T-cell (primary cell): ENCODE measurements at places on chromosomes 7 and 10.

DNA sequence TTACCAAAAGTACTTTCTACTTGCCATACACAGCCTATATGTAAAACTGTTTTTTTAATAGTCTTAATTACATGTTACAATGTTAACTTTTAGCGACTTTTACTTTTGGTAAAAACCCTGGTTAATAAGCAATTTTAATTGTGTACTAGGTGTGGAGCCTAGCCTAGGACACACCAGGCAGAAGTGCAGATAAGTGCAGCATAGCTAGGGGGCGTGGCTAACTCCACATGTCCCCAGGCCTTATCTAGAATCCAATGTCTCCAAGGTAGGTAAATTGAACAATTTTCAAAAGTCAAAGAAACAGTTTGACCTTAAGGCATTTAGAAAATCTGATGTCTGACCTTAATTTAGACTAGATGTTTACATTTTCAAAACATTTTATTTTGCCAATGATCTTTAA is 858.7 kb downstream of the CCSER2 start:
- DNase-seq: no peak
- no peak overlapping the region for H3K27ac ChIP-seq
- no peaks in the 10 kb centered on the region for H3K27me3 ChIP-seq
- H3K4me3 ChIP-seq: no peak overlapping the region

DNA sequence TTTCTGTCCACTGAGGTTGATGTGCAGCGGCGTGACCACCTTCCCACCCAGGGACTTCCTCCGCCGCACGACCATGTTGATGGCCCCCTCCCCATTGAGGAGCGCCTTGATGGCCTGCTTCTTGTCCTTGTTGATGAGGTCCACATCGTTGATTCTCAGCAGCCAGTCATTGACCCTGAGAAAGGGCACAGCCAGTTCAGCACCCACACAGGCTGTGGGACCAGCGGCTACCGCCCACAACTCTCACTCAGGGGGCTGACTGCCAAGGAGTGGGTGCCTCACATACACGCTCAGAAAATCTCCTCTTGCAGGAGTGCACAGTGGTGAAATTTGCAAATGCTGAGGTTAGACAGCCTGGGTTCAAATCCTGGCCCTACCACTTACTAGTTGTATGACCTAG is 97.2 kb downstream of the DLG5 start:
- peaks cover 3% of the 10 kb centered on the region for H3K36me3 ChIP-seq
- H3K4me3 ChIP-seq: no peak overlapping the region
- no peaks in the 10 kb centered on the region for H3K4me1 ChIP-seq
- no peak for DNase-seq

DNA sequence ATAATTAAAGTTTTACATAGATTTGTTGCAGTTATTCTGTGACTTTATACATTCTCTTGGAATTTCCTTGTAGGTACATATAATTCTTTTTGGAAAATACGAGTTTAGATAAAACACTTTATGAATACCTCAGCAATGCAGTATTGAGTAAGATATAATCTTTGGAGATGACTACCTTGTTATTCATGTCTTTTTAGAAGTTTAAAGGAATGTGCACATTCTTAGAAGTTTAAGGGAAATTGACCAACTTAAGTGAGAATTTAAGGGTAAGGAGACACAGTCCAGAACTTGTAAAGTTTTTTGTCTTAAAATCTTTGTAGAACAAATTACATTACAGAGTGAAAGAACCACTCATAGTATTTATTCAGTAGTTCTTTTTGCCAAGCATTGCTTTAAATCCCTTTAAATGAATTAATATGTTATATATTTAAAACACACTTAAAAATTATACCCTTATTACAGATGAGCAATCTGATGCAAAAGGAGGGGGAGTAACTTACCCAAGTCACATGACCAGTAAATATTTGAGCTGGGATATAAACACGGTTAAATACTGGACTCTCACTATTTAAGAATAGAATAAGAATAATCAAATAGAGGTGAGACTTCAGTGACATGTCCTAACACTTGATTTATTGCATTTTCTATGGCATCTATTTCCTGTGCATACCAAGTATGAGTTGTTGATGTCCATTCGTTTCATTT is 139.5 kb upstream of the FERD3L start:
- H3K4me1 ChIP-seq: no peaks in the 10 kb centered on the region
- H3K27ac ChIP-seq: no peak overlapping the region
- no peaks in the 10 kb centered on the region for H3K36me3 ChIP-seq
- no peak overlapping the region for H3K4me3 ChIP-seq
- DNase-seq: no peak
- no peaks in the 10 kb centered on the region for H3K27me3 ChIP-seq

DNA sequence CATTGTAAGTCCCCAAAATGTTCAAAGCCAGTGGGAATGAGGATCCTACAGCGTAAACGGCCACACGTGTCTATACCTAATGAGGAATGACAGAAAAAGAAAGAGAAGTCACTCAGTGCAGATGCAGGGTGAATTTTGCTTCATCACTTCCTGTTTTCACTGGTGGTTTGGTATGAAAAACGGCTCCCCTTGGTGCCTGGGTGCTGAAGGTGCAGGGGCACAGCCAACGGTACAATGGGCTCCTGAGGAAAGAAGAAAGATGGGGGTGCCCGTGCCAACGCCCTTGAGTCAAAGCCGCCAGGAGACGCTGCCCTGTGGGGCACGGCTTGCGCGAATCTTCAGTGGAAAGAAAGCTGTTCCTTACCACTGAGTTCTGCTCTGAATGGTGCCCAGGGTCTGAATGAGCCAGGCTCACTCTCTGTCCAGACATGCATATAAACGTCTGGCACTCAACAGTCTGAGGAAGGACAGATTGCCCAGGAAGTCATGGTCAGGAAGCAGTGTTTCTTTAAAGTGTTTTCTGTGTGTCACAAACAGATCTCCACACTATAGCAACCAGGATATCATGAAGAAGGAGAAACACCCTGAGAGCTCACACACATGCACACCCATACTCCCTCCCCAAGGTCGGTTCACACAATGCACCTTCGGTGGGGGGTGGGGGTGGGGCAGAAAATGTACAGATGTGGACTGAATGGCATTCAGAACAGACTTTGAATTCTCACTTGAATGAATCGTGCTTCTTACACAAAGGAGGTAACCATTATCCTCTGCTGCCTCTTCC is 105.8 kb downstream of the ELMO1 start:
- peaks cover 30% of the 10 kb centered on the region for H3K4me1 ChIP-seq
- H3K27me3 ChIP-seq: no peaks in the 10 kb centered on the region
- H3K4me3 ChIP-seq: peak overlapping the region; percentile 77
- peak; percentile 74 for DNase-seq
- peak overlapping the region; percentile 75 for H3K27ac ChIP-seq

- H3K36me3 ChIP-seq: no peaks in the 10 kb centered on the region
- H3K27ac ChIP-seq: no peak overlapping the region
- no peaks in the 10 kb centered on the region for H3K4me1 ChIP-seq
- H3K27me3 ChIP-seq: peaks cover 4% of the 10 kb centered on the region
- H3K4me3 ChIP-seq: no peak overlapping the region
These were observed 96.4 kb downstream of the COBL start for GRCh38 chr7:51220226-51220625.

DNA sequence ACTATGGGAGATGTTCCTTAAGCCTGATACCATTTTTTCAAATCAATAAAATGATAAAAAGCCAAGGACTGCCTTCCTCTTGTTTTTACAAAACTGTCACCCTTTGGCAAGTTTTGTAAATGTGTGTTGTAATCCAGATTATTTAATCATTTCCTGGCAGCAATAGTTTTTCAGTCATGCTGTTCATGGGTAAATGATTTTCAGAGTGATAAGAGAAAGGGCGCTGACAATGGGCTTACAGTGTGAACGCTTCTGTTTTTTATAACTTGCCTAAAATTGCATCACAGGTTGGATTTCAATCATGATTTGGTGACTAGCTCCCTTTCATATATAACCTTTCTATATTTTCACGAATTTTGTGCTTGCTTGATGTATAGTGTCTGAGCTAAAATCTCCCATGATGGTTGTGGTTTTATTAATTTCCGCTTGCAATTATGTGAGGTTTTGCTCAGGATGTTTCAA is 19.0 kb upstream of the DMBT1 start:
- no peaks in the 10 kb centered on the region for H3K36me3 ChIP-seq
- no peaks in the 10 kb centered on the region for H3K27me3 ChIP-seq
- peak overlapping the region; percentile 65 for H3K27ac ChIP-seq
- H3K4me1 ChIP-seq: no peaks in the 10 kb centered on the region
- H3K4me3 ChIP-seq: no peak overlapping the region
- DNase-seq: peak; percentile 42

- no peak overlapping the region for H3K4me3 ChIP-seq
- H3K4me1 ChIP-seq: no peaks in the 10 kb centered on the region
- peaks cover 27% of the 10 kb centered on the region for H3K27me3 ChIP-seq
- H3K36me3 ChIP-seq: no peaks in the 10 kb centered on the region
- no peak for DNase-seq
These were observed 49.9 kb upstream of the NANOS1 start for GRCh38 chr10:118979661-118980060.

DNA sequence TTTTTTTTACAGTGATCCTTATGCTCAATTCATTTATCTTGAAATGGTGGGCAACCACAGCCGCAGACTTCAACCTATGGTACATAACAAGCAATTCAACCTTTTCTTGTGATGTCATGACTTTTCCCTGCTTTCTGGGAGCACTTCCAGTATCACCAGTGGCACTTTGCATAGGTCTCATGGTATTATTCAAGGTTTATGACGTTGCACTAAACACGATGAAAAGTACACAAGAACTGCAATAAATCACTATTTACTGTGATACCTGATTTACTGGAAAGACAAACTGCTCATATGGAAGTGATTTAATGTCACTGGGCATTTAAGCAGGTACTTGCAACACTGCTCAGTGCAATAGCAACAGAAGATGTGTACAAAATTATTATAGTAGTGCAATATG is 251.7 kb upstream of the CXCL12 start:
- H3K4me3 ChIP-seq: no peak overlapping the region
- no peak for DNase-seq
- no peaks in the 10 kb centered on the region for H3K36me3 ChIP-seq
- no peak overlapping the region for H3K27ac ChIP-seq
- H3K27me3 ChIP-seq: peaks cover 3% of the 10 kb centered on the region
- H3K4me1 ChIP-seq: no peaks in the 10 kb centered on the region

DNA sequence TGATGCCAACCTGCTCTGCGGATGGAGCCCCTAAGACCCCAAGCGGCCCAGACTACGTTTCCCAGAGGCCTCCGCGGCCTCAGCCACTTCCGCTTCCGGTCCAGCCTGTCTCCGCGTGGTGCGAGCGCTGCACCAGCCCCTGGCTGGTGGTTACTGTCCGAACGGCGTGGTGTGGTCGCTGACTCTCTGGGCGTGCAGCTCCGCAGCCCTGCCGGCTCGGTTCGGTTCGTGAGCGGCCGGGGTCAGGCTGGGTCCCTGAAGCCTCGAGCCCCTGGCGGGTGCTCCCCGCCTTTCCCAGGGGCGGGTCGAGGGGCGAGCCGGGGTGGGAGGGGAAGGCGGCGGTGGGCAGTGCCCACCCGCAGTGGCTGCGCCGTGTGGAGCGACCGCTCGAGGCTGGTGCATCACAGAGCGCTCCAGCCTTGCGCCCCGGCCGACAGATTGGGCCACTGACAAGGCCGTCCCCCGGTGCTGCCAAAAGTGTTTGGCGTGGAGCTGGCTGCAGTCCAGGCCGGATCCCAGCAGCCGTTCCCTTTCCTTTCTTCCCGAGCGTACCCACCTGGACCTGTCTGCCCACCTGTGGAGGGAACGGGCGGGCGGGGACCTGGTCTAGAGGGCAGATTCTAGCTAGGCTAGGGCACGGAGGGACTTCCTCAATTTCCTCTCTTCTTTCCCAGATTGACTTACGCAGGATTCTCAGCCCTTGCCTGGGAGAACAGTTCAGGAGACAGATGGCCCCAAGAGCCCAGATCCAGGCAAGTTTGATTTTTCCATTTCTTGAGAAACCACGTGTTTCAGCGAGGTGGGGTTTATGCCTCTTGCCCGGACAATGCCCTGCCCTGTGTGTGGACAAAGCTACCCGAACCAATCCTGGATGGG is at the start of gene ZNF485:
TSS of gene ZNF485 (plus strand) at position 116 of the 876 bp plus-strand sequence. CDS start at position 729, 613 bp downstream.
- DNase-seq: peak; percentile 49
- H3K4me1 ChIP-seq: peaks cover 5% of the 10 kb centered on the region

DNA sequence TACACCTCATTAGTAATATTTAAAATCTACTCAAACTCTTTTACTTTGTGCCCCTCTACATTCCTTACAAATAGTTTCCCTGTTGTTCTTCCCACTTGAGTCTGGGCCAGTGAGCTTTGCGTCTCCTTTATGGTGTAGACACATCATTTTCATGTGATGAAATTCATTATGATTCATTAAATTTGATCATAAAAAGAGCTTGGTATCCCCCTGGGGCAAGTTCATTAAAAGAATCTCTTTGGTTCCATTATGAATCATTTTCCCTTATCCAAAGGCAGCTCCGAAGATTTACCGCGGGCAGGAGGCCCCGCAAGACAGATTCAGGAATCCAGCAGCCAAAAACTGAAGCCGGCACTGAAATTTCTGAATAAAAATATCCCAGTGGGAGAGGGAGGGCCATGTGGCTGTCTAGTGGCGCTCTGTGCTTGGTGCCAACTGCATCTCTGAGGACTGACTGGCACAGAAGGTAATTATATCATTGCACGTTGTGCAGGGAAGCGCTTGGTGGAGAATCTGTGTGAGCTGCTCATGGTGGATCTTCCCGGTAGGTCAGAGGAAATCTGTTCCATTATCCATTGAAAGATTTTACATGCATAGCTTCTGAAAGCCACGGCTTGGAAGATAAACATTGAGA is 151.4 kb upstream of the PITRM1 start:
- H3K4me3 ChIP-seq: no peak overlapping the region
- H3K36me3 ChIP-seq: no peaks in the 10 kb centered on the region
- no peaks in the 10 kb centered on the region for H3K27me3 ChIP-seq
- DNase-seq: no peak

DNA sequence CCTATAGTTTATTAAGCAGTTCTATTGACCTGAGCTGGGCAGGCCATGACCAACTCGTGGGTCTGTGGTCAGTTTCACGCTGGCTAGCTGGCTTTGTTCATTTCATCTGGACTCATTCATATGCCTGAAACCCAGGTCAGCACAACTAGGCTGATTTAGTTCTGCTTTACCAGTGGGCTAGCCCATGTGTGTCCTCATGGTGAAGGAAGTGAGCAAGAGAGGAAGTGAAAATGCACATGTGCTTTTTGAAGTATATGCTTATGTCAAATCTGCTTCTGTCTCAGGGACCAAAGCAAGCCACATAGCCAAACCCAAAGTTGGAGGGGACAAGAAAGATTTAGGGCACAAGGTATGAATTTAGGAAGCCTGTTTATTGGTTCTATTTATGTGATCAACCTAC is 154.5 kb downstream of the RNF133 start:
- H3K27ac ChIP-seq: no peak overlapping the region
- H3K4me1 ChIP-seq: no peaks in the 10 kb centered on the region
- H3K36me3 ChIP-seq: no peaks in the 10 kb centered on the region

DNA sequence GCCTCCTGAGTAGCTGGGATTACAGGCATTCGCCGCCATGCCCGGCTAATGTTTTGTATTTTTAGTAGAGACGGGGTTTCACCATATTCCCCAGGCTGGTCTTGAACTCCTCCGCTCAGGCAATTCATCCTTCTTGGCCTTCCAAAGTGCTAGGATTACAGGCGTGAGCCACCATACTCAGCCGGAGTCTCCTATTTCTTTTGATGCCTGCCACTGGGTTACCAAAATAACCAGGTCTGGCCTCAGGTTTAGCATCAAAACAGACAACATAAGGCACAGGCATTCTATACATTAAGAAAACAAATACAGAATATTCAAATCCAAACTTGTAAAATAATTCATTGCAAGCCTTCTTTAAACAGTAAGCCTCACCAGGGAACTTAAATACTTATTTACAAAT is 289.8 kb upstream of the IMMP2L start:
- DNase-seq: no peak
- no peaks in the 10 kb centered on the region for H3K36me3 ChIP-seq
- H3K4me1 ChIP-seq: no peaks in the 10 kb centered on the region
- no peak overlapping the region for H3K27ac ChIP-seq

GRCh38 chr7:3950249-3950648 is 649.2 kb downstream of the SDK1 start:
- peaks cover 9% of the 10 kb centered on the region for H3K27me3 ChIP-seq
- H3K4me1 ChIP-seq: no peaks in the 10 kb centered on the region
- H3K36me3 ChIP-seq: no peaks in the 10 kb centered on the region
- H3K27ac ChIP-seq: no peak overlapping the region
